Activated CD4-positive, CD25-positive, alpha-beta regulatory T cell treated with anti-CD3 and anti-CD28 coated beads, Interleukin-2, amount 50 U/mL, for 16 hours (primary cell): ENCODE measurements at places on chromosomes 12 and 14.

GRCh38 chr12:121216102-121216501 lies 6.2 kb downstream of the P2RX4 start:
- DNase-seq = no peak

- DNase-seq = no peak
Measured at GRCh38 chr14:60723116-60723906, 840 bp downstream of the SIX4 start.

GRCh38 chr14:71062581-71063303 lies 155.5 kb downstream of the PCNX1 start:
- DNase-seq = no peak

GRCh38 chr12:66735275-66735674 lies 56.4 kb upstream of the GRIP1 start:
- no peak for DNase-seq

- no peak for DNase-seq
Measured at GRCh38 chr12:58393152-58393551, 451.8 kb downstream of the ATP23 start.

DNA sequence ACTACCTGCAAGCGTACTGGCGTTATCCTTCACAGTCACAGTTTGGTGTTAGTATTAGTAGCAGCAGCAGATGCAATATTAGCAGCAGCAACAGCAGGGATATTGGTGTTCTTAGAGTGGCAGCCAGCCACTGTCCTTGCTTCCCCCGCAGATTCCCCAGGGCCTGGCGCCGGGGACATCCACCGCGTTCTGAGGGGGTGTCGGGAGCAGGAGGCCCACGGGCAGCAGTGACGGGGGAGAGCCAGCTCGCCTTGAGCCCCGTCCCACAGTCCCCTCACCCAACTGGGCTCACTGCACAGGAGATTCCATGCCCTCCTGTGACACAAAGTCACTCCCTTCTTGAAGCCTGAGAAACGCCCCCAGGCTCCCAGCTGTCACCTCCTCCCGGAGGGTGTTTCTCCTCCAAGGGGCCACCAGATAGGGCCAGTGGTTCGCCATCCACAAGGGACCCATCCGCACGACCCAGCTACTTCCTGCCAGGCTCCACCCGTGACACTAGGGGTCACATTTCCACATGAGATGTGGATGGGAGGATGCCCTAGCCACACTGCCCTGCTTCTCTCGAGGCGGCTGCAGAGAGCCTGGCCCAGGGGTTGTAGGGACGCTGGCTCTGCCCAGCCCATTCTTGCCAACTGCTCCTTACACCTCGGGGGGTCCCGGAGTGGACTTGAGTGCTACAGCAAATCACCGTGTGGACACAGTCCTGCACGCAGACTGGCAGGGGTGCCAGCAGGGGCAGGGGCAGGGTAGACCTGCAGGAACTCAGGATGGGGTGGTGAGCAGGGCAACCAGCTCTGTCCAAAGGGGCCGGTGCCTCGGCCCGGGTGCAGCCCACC lies 123.1 kb downstream of the PIWIL1 start:
- no peak for DNase-seq

- no peak for DNase-seq
Measured at GRCh38 chr12:100895192-100895591, 100.6 kb downstream of the ANO4 start.

DNA sequence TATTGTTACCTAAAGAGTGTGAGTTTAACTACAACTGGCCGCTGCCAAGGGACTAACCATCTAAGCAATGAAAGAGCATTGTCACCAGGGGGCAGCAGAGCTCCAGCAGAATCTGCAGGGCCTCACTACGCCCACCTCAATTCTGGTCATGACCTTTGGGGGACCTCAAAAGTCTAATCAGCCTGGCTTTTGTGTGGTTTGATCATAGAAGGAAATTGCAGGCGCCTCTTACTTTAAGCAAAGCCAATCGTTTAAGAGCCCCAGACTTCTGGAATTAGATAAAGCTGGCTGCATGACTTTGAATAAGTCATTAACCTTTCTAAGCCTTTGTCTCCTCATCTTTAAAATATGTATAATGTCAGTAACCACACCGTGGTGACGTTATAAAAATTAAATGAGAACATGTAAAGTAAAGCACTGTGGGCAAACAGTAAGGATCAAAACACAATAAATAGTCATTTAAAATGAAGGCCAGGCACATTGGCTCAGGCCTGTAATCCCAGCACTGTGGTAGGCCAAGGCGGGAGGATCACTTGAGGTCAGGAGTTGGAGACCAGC lies 58.6 kb downstream of the TBX3 start:
- DNase-seq = no peak

DNA sequence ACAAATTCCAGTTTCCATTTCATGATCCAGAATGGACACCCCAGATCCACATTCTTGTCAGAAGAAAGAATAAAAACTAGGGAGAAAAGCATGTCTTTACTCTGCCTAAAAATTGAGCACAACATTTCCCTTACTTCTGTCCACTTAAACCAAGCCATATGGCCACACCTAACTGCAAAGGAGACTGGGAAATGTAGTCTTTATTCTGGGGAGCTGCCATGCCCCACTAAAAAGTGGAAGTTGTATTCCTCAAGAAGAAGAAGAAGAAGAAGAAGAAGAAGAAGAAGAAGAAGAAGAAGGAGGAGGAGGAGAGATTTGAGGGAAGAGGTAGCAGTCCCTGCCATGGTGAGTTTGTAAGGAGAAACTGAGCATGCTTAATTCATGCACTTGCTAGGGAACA lies 84.5 kb downstream of the GPR65 start:
- no peak for DNase-seq

- DNase-seq = no peak
Measured at GRCh38 chr14:57293866-57294837, 25.4 kb downstream of the AP5M1 start.

DNA sequence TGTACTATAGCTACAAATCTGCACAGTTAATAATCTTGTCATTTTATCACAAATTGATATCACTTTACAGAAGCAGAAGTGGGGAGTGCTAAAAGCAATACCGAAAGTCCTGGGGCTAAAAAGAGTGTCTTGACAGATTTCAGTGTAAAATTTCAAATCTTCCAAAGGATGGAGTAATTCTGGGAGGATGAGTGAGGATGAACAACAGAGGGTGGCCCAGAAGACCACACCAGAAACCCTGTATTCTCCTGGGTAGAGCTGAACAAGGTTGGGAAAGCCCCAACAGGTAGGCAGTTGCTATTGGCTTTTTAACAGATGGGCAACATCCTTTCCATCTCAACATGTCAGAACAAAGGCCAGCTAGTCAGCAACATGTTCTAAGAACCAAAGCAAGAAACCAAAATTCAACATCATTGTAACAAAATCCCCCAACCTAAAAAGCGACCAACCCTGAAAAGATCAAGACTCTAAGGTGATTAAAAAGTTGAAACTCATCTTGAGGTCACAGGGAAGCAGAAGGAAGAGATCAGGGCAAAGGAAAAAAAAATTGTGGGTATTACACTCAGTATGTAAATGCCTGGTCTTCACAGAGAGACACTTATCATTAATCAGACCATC lies 38.8 kb downstream of the CBX5 start:
- DNase-seq = no peak

DNA sequence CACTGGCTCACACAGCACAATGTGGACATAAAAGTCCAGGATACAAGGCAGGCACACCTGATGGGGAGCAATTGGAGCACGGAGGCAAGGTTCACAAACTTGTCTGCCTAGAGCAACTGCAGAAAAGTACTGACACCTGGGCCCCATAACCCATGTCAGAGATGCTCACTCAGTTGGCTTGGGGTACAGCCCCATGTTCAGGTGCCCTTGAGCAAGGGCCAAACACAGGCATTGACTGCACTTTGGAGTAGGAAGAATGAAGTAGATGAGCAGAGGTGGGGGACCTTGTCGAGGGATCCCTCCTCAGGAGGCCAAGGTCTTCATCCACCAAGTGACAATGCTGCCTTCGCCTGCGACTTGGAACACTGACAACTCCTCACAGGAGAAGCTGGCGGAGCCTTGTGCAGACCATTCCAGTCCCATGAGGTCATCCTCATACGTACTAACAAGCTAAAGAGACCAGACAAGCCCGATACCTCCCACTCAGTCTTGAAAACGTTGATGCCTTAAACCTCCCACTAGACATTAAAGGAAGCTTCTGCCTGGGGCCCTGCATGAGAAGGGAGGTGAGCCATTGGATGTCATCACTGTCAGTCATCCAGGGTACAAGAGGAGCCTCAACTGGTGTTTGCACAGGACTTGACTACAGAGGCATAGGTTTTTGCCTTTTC lies 42.5 kb upstream of the C14orf180 start:
- DNase-seq = no peak

DNA sequence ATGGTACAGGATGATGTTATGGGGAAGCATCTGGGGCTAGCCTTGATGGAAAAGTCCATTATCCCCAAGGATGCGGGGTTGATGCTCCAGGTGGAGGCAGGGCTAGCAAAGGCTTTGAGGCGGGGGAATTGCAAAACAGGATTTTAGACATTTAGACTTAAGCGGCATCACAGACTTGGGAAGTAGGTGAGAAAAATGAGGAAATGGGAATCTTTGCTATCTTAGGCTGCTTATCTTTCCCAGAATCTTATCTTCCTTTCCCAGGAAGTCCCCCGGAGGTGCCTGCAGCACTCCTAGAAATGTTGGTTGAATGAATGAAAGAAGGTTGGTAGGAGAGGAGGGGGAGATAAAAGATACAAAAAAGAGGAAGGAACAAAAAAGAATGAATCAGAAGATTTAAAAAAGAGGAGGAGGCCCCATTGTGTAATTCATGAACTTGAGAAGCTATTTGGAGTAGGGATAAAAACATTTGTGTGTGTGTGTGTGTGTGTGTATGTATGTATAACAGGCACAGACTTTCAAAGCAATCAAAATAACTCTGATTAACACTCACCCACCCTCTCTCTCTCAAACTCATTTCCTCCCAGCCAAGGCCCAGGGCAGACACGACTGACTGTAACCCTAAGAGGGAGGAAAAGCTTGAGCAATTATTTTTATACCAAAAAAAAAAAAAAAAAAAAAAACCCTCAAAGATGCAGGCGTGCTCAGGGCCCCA lies 62.5 kb upstream of the TBX3 start:
- no peak for DNase-seq
